ENCODE measurements at places on chromosomes 12 and 14.

DNA sequence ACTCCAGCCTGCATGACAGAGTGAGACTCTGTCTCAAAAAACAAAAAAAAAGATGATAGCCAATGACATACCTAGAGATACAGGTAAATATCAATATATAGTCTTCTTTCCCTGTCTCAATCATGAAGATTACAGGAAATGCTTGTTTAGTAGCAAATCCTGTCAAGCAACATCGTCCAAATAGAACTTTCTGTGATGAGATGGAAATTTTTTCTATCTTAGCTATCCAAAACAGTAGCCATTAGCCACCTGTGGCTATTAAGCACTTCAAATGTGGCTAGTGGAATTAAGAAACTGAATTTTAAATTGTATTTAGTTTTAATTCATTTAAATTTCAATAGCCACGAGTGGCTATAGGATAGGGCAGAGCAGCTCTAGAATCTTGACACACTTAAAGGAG, 33.2 kb upstream of the RIC8B start:
- DNase-seq, result no peak

- no peak for DNase-seq
Observed at GRCh38 chr14:104874571-104875411, 9.7 kb downstream of the CEP170B start.

DNA sequence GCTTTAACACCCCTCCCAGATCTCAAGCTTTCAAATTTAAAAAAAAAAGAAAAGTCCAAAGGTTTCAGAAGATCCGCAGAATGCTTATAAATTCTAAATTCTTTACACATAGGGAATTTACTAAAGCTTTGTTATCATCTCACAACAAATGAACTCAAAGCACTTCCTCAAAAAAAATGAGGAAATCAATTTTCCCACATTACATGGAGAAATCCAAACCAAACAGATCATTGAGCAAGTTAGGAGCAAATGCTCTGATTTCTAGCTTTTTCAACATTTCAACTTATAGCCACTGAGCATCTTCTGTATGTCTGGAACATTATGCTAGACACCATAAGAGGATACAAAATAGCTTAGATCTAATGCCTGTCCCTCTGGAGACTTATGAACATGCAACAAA, 161.0 kb downstream of the CEP128 start:
- no peak for DNase-seq

GRCh38 chr14:98799891-98800290, 472.1 kb downstream of the BCL11B start:
- DNase-seq, result no peak
